Heart right ventricle (tissue), 16 donors: ENCODE measurements at places on chromosomes 3 and 15.

GRCh38 chr3:195356151-195357086, 85.5 kb upstream of the XXYLT1 start:
- peak; percentile 44 for DNase-seq

DNA sequence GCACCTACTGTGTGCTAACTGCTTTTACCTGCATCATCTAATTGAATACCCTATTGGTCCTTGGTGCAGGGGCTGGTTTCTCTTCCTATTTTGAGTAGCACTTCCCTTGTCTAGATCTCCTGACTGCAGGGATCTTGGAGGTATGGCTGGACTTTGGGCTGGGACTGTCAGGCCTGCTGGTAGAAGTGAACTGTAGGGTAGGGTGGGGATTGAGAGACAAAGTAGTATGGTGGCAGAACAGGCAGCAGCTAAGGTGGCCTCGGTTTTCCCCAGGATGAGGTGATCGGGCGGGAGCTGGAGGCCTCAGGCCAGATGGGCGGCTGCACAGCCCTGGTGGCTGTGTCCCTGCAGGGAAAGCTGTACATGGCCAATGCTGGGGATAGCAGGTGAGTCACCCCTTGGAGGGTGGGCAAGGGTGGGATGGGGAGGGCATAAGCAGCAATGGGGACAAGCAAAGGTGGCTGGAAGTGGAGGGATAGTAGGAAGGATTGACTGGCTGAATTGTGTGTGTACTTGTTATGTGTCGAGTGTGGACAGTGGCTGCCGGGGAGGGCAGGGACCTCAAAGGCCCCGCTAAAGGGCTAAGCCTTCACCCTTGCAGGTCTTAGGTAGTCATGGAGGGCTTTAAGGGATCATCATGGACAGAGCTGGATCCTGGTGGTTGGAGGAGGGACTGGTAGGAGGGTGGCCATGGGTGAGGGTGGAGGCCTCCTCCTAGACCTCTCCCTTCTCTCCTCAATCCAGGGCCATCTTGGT, 2.0 kb downstream of the PPM1M start:
- DNase-seq = no peak

- DNase-seq = no peak
Measured at GRCh38 chr3:194280777-194281176, 70.4 kb downstream of the CPN2 start.

- no peak for DNase-seq
Measured at GRCh38 chr15:95409626-95410310, 920.7 kb upstream of the NR2F2 start.

GRCh38 chr3:186108106-186108940, 566 bp downstream of the ETV5 start:
- peak; percentile 26 for DNase-seq
